ENCODE measurements at places on chromosomes 6 and 20. TPM values are rescaled to one million over a fixed set of nuclear protein-coding genes. Genes with fewer than 3 reads are reported as not detected.

- no peaks in the 10 kb centered on the region for H3K36me3 ChIP-seq
- no peak overlapping the region for H3K4me3 ChIP-seq
- no peak for DNase-seq
- H3K27me3 ChIP-seq, result no peaks in the 10 kb centered on the region
- no peaks in the 10 kb centered on the region for H3K4me1 ChIP-seq
These were observed 58.7 kb downstream of the SNX5 start for GRCh38 chr20:17909869-17910321.

- no peak overlapping the region for H3K4me3 ChIP-seq
- no peak for DNase-seq
- H3K36me3 ChIP-seq, result no peaks in the 10 kb centered on the region
- H3K27ac ChIP-seq, result no peak overlapping the region
These were observed 12.9 kb downstream of the OR2A4 start for GRCh38 chr6:131688286-131688685.

- H3K27me3 ChIP-seq, result no peaks in the 10 kb centered on the region
- H3K4me1 ChIP-seq, result no peaks in the 10 kb centered on the region
- no peak for DNase-seq
- no peaks in the 10 kb centered on the region for H3K36me3 ChIP-seq
- no peak overlapping the region for H3K27ac ChIP-seq
These were observed 35.3 kb downstream of the GRM4 start for GRCh38 chr6:34110610-34111009.

DNA sequence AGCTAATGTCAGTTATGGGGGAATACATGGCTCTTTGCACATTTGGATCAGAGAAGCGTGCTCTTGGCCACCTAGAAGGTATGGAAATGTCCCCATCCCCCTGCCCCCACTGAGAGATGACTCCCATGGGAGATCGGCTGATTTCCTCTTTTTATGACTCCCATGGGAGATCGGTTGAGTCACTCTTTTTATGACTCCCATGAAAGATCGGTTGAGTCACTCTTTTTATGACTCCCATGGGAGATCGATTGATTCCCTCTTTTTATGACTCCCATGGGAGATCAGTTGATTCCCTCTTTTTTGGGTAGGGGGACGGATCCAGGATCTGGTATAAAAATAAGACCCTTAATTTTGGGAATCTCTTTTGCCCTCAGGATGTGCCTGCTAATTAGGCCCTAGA is 10.3 kb upstream of the TAAR9 start:
- no peak overlapping the region for H3K4me3 ChIP-seq
- no peaks in the 10 kb centered on the region for H3K27me3 ChIP-seq
- no peaks in the 10 kb centered on the region for H3K4me1 ChIP-seq
- H3K27ac ChIP-seq, result no peak overlapping the region

DNA sequence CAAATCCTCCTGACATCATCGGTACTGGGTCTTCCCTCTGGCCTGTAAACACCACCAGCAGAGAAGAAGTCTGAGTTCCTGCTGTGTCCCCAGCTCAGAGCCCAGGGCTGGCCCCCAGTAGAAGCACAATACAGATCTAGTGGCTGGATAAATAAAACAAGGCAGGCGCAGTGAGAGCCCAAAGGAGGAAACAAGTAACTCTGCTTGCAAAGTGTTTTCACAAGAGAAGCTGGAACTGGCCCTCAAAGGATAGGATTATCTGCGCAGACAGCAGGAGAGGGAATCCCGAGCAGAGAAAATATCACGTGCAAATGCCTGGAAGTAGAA is 205.1 kb downstream of the ZDHHC14 start:
- H3K27me3 ChIP-seq, result no peaks in the 10 kb centered on the region
- no peak overlapping the region for H3K27ac ChIP-seq
- peak; percentile 11 for DNase-seq
- H3K4me1 ChIP-seq, result no peaks in the 10 kb centered on the region
- no peak overlapping the region for H3K4me3 ChIP-seq

GRCh38 chr6:53143710-53144109 is 4.9 kb downstream of the GCM1 start:
- no peaks in the 10 kb centered on the region for H3K4me1 ChIP-seq
- DNase-seq, result no peak
- H3K27ac ChIP-seq, result no peak overlapping the region

GRCh38 chr20:3239026-3239866 is at the start of gene SLC4A11:
Gene SLC4A11, minus strand, starts transcription at chr20:3239190. Its CDS starts 53 bp downstream, at chr20:3239137.
- H3K27ac ChIP-seq, result no peak within 1 kb of the TSS
- no peaks in the 10 kb centered on the region for H3K4me1 ChIP-seq
- DNase-seq, result peak; percentile 85
- peaks cover 45% of the 10 kb centered on the region for H3K27me3 ChIP-seq
- H3K4me3 ChIP-seq, result peak within 1 kb of the TSS; percentile 64

GRCh38 chr6:106750142-106750918 is 121.0 kb downstream of the QRSL1 start:
- H3K4me1 ChIP-seq, result peaks cover 9% of the 10 kb centered on the region
- no peak overlapping the region for H3K4me3 ChIP-seq
- H3K36me3 ChIP-seq, result no peaks in the 10 kb centered on the region
- H3K27ac ChIP-seq, result no peak overlapping the region
- no peak for DNase-seq
- H3K27me3 ChIP-seq, result no peaks in the 10 kb centered on the region

GRCh38 chr6:44116641-44117382 is 10.4 kb downstream of the MRPL14 start:
- no peaks in the 10 kb centered on the region for H3K27me3 ChIP-seq
- no peak for DNase-seq
- no peak overlapping the region for H3K4me3 ChIP-seq
- H3K27ac ChIP-seq, result peak overlapping the region; percentile 21

DNA sequence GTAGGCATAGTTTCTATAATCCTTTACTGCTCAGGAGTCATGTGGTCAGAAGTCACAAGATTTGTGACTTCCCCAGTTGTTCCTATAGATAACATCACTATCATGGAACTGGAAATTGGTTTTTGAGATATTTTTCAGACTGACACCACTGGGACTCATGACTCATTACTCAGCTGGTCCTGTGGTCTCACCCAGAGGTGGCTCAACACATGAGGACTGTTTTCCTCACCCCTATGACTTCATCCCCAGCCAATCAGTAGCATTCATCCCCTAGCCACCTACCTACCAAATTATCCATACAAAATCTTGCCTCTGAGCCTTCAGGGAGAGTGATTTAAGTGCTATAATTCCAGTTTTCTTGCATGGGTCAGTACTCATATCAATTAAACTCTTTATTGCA is 1217.7 kb downstream of the EPHA7 start:
- H3K36me3 ChIP-seq, result no peaks in the 10 kb centered on the region
- H3K27me3 ChIP-seq, result no peaks in the 10 kb centered on the region
- DNase-seq, result no peak
- H3K4me1 ChIP-seq, result no peaks in the 10 kb centered on the region
- no peak overlapping the region for H3K27ac ChIP-seq

- H3K27me3 ChIP-seq, result no peaks in the 10 kb centered on the region
- H3K27ac ChIP-seq, result no peak overlapping the region
These were observed 21.4 kb upstream of the TRAM2 start for GRCh38 chr6:52598123-52598823.

- peak overlapping the region; percentile 77 for H3K27ac ChIP-seq
These were observed 227.6 kb upstream of the PRSS16 start for GRCh38 chr6:27019651-27020552.

USP49 gene
- 2.9 TPM for total RNA-seq

COX4I2 gene
- total RNA-seq, result 0.52 TPM

EPHA7 gene
- total RNA-seq, result 4.4 TPM

All from colonic mucosa (tissue), 4 donors.